ENCODE measurements at places on chromosomes 3 and 15. TPM values are rescaled to one million over a fixed set of nuclear protein-coding genes. Genes with fewer than 3 reads are reported as not detected.

DNA sequence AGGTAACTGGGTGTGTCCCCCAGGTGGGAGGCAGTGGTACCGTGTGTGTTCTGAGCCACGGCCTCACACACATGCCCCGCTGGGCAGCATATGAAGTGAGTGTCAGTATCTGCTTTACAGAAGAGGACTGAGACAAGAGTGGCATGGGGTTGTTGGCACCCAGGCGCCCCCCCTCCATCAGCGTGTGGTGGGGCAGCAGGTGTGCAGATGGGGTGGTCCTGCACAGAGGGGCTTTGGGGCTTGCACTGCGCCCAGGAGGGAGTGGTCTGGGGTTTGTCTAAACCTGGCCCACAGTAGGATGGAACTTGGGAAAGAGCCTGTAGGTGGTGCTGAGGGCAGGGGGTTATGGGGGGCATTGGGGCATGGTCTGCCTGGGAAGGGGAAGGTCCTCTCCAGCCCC lies 176.0 kb downstream of the APBA2 start:
- no peaks in the 10 kb centered on the region for H3K36me3 ChIP-seq
- H3K4me1 ChIP-seq = no peaks in the 10 kb centered on the region
- DNase-seq = no peak
- no peak overlapping the region for H3K4me3 ChIP-seq
- no peak overlapping the region for H3K27ac ChIP-seq
- 0 out of 2 replicates have a peak, but pooled peaks cover 2% of the 10 kb centered on the region for H3K27me3 ChIP-seq

GRCh38 chr3:194130188-194130587 lies 5.8 kb upstream of the HES1 start:
- no peak overlapping the region for H3K4me3 ChIP-seq
- H3K4me1 ChIP-seq = peaks cover 42% of the 10 kb centered on the region
- DNase-seq = no peak
- no peaks in the 10 kb centered on the region for H3K27me3 ChIP-seq
- H3K27ac ChIP-seq = 0 out of 2 replicates have a peak overlapping the region, but pooled peaks have one; percentile 36
- H3K36me3 ChIP-seq = no peaks in the 10 kb centered on the region

DNA sequence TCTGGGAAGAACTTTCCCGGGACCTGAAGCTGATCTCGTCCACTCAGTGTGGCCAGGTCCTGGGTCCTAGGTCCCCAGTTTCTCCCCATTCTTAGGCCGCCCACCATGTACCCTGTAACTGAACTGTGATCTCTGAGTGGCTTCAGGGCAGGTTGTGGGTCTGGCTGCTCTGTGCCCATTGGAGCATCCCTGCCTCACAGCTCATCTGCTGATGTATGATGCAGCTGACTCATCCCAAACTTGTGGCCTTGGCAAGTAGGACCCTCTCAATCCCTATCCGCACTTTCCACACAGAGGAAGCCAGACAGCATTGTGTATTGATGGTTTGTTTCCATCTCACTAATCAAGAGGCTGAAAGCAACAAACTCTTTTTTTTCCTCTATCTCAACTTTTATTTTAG lies 69.1 kb upstream of the XCR1 start:
- no peak overlapping the region for H3K4me3 ChIP-seq
- no peaks in the 10 kb centered on the region for H3K27me3 ChIP-seq
- H3K4me1 ChIP-seq = no peaks in the 10 kb centered on the region
- H3K27ac ChIP-seq = no peak overlapping the region
- H3K36me3 ChIP-seq = no peaks in the 10 kb centered on the region
- DNase-seq = no peak

The SERPINI2 gene
- not detected for total RNA-seq

- no peak overlapping the region for H3K27ac ChIP-seq
- peaks cover 16% of the 10 kb centered on the region for H3K27me3 ChIP-seq
- no peaks in the 10 kb centered on the region for H3K36me3 ChIP-seq
- H3K4me3 ChIP-seq = no peak overlapping the region
- no peak for DNase-seq
Observed at GRCh38 chr15:81379269-81379668, 5.3 kb upstream of the TMC3 start.

DNA sequence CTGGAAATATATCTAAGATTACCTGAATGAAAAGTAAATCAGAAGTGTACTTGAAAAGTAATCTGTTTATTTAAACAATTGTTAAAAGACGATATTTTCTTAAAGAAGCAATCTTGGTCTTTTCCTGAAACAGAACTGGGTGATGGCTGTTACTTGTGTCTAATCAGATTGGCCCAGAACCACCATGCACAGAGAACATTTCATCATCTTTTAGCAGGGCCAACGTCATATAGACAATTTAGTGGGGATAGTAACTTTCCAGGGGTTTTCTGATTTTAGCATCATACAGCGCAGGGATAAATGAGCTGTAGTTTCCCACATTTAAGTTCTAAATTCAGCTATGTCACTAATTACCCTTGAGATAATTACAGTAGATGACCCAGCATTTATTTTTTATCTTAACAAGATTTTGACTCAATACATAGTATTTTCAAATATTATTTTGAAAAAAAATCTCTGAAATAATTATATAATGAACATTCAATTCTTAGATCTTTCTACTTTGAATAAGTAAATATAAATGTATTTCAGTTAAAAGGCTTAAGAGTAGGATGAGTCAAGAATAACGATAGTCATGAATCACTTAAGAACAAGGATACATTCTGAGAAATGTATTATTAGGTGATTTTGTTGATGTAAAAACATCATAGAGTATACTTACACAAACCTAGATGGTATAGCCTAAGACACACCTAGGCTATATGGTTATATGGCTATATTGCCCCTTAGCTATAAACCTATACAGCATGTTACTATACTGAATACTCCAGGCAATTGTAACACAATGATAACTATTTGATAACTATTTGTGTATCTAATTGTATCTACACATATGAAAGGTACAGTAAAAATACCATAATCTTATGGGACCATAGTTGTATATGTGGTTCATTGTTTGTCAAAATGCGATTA lies 103.8 kb upstream of the MME start:
- no peaks in the 10 kb centered on the region for H3K4me1 ChIP-seq
- H3K36me3 ChIP-seq = no peaks in the 10 kb centered on the region
- H3K4me3 ChIP-seq = no peak overlapping the region
- DNase-seq = no peak
- H3K27ac ChIP-seq = no peak overlapping the region

- no peak for DNase-seq
- H3K4me1 ChIP-seq = no peaks in the 10 kb centered on the region
- no peak overlapping the region for H3K27ac ChIP-seq
- H3K4me3 ChIP-seq = no peak overlapping the region
- H3K27me3 ChIP-seq = no peaks in the 10 kb centered on the region
- H3K36me3 ChIP-seq = no peaks in the 10 kb centered on the region
Observed at GRCh38 chr3:180354214-180354613, 247.7 kb upstream of the TTC14 start.

GRCh38 chr3:43307226-43307625 lies 20.9 kb downstream of the SNRK start:
- H3K27ac ChIP-seq = no peak overlapping the region
- H3K4me3 ChIP-seq = no peak overlapping the region
- no peak for DNase-seq
- H3K36me3 ChIP-seq = no peaks in the 10 kb centered on the region

GRCh38 chr3:46098319-46098761 lies 71.1 kb upstream of the XCR1 start:
- no peaks in the 10 kb centered on the region for H3K36me3 ChIP-seq
- no peak for DNase-seq
- no peaks in the 10 kb centered on the region for H3K27me3 ChIP-seq
- no peaks in the 10 kb centered on the region for H3K4me1 ChIP-seq

The GRAMD1C gene
- total RNA-seq = 3.9 TPM

GRCh38 chr3:36911990-36912804 lies 32.7 kb downstream of the TRANK1 start:
- no peak overlapping the region for H3K4me3 ChIP-seq
- H3K27me3 ChIP-seq = no peaks in the 10 kb centered on the region
- H3K27ac ChIP-seq = no peak overlapping the region
- H3K4me1 ChIP-seq = no peaks in the 10 kb centered on the region
- H3K36me3 ChIP-seq = no peaks in the 10 kb centered on the region

DNA sequence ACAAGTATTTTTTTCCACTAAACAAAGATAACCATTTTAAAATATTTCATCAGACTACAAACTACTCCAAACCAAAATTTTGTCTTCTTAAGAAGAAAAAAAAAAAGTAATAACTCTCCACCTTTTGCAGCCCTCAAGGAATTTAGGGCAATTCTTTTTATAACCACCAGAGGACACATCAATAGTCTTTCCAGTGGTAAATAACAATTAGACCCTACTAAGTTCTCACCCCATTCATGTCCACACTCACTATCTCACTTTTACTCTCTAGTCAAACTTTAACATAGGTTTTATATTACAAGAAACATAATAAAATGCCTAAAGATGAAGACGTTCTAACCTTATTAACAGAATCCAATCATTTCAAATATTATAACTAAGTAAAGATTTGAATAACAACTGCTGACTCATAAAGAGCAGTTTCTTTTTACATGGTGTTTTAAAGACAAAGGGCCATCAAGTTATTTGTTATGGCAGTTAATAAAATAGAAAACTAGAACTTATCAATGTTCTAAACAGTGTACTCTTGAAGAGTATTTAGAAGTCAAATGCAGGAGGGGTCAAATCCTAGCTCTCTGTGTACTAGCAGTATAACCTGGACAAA lies 33.0 kb downstream of the CCDC39 start:
- H3K27ac ChIP-seq = no peak overlapping the region
- H3K27me3 ChIP-seq = peaks cover 4% of the 10 kb centered on the region
- H3K36me3 ChIP-seq = no peaks in the 10 kb centered on the region
- H3K4me3 ChIP-seq = no peak overlapping the region
- peak; percentile 7 for DNase-seq

The LEKR1 gene
- not detected for total RNA-seq

- no peaks in the 10 kb centered on the region for H3K27me3 ChIP-seq
- H3K4me3 ChIP-seq = no peak overlapping the region
- no peaks in the 10 kb centered on the region for H3K36me3 ChIP-seq
- no peak overlapping the region for H3K27ac ChIP-seq
- no peak for DNase-seq
Observed at GRCh38 chr15:69657626-69658025, 205.0 kb downstream of the RPLP1 start.

GRCh38 chr3:88661433-88661824 lies 446.0 kb upstream of the EPHA3 start:
- H3K4me3 ChIP-seq = no peak overlapping the region
- H3K27me3 ChIP-seq = no peaks in the 10 kb centered on the region
- H3K4me1 ChIP-seq = no peaks in the 10 kb centered on the region
- no peaks in the 10 kb centered on the region for H3K36me3 ChIP-seq
- H3K27ac ChIP-seq = no peak overlapping the region
- DNase-seq = no peak

DNA sequence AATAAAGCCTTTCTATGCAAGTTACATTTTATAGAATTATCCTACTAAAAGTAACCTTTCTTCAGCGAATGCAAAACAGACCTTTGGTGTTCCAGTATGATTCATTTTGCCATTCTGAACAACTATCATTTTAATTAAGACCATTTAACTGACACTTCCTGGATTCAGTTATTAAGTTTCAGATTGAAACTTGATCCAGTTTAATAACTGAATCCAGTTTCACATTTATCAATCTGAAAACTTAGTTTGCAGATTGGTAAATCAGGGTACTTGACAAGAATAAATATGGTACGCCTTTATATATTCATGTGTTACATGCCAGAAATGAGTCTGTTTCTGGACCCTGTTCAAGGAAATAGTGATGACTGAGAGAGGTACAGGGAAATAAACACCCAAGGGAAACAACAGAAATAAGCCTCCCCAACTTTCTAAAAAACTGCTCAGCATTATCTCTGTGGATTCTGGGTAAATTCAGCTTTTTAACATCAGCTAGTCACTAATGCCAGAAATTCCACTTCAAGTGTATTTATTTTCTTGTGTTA lies 23.3 kb upstream of the NFKBIZ start:
- H3K4me1 ChIP-seq = peaks cover 22% of the 10 kb centered on the region
- H3K4me3 ChIP-seq = no peak overlapping the region
- H3K27me3 ChIP-seq = no peaks in the 10 kb centered on the region
- no peaks in the 10 kb centered on the region for H3K36me3 ChIP-seq
- H3K27ac ChIP-seq = peak overlapping the region; percentile 64
- DNase-seq = no peak

GRCh38 chr3:41328926-41329325 lies 129.6 kb downstream of the CTNNB1 start:
- no peaks in the 10 kb centered on the region for H3K4me1 ChIP-seq
- no peak for DNase-seq
- no peaks in the 10 kb centered on the region for H3K36me3 ChIP-seq
- no peak overlapping the region for H3K27ac ChIP-seq
- no peak overlapping the region for H3K4me3 ChIP-seq
- H3K27me3 ChIP-seq = no peaks in the 10 kb centered on the region

The ISG20 gene
- total RNA-seq = 14.9 TPM

DNA sequence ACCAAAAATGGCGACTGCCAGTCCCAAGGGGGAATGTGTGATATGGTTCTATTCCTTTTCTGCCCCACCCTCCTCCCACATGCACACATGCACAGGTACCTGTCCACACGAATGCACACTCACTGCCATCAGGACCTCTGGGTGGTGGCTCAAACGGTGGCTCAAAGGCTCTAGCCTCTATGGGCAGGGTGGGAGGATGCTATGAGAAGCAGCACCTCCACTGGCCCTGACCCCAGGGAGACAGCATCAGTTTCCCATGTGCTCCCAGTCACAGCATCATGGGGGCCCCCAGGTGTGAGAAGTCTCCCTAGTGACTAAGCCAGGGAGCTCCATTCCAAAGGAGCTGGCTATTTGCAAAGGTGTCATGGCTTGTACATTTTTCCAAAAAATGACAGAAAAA lies 15.9 kb downstream of the SEMA3G start:
- no peaks in the 10 kb centered on the region for H3K4me1 ChIP-seq
- H3K27ac ChIP-seq = no peak overlapping the region
- no peaks in the 10 kb centered on the region for H3K27me3 ChIP-seq
- no peak for DNase-seq
- H3K4me3 ChIP-seq = no peak overlapping the region
- H3K36me3 ChIP-seq = no peaks in the 10 kb centered on the region

The UNC13C gene
- not detected for total RNA-seq

The ZBED2 gene
- total RNA-seq = 0.10 TPM

The CAMP gene
- total RNA-seq = not detected

GRCh38 chr15:36645106-36645505 lies 65.7 kb downstream of the CDIN1 start:
- H3K36me3 ChIP-seq = no peaks in the 10 kb centered on the region
- DNase-seq = no peak
- no peak overlapping the region for H3K4me3 ChIP-seq
- no peak overlapping the region for H3K27ac ChIP-seq

The TGM5 gene
- total RNA-seq = not detected

DNA sequence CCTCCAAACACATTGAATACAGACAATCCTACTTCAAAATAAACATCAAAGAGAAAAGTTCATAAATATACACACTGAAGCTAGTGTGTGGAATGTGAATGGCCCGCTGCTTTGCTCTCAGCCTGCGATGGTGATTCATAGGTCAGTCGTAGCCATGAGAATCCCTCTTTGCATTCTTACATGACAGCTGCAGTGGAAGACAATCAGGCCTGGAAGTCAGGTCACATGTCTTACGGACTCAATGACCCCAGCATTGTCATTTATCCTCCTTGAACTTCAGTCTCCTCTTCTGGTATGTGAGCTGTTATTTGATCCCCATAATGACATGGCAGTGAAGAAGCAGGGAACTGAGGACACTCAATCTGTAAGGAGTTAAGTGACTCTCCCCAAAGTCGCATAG lies 217.8 kb upstream of the EOMES start:
- no peaks in the 10 kb centered on the region for H3K4me1 ChIP-seq
- H3K27ac ChIP-seq = no peak overlapping the region
- DNase-seq = no peak
- no peaks in the 10 kb centered on the region for H3K36me3 ChIP-seq
- no peak overlapping the region for H3K4me3 ChIP-seq
- no peaks in the 10 kb centered on the region for H3K27me3 ChIP-seq

The SLC35A5 gene
- 37.8 TPM for total RNA-seq

Data from Panc1 (cell line).